ENCODE measurements at places on chromosomes 2 and 18. TPM values are rescaled to one million over a fixed set of nuclear protein-coding genes. Genes with fewer than 3 reads are reported as not detected.

The PDCD1 gene
- total RNA-seq: not detected

GRCh38 chr2:174682578-174683391 is 81.5 kb downstream of the CHRNA1 start:
- DNase-seq: peak; percentile 59

The SNTG2 gene
- total RNA-seq: not detected

GRCh38 chr2:138777996-138778395 is 2.2 kb downstream of the NXPH2 start:
- DNase-seq: peak; percentile 41

The SPATA3 gene
- total RNA-seq: not detected

The PID1 gene
- 13.0 TPM for total RNA-seq

DNA sequence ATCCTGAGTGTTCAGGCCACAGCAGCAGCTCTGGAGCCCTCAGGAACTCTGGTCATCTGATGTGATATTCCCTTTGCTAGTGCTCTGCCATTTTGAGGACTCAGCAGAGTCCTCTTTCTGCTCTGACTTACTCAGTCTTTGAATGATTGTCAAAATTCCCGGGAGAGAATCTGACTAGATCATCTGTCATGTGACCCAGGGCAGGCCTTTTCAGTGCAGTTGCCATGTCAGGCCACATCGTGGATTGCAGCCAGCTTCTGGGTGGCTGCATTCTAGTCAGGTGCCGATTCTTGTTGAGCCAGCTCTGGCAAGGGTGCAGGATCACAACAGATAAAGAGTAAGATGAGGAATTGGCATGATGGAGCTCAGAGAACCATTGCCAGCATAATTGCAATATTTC is 795.6 kb downstream of the CPS1 start:
- DNase-seq: no peak

The FER1L5 gene
- total RNA-seq: 0.98 TPM

The DNAJB2 gene
- 41.7 TPM for total RNA-seq

GRCh38 chr2:143399631-143400069 is 270.4 kb downstream of the ARHGAP15 start:
- no peak for DNase-seq

The NFE2L2 gene
- total RNA-seq: 121 TPM

GRCh38 chr2:161379740-161380139 is 36.4 kb upstream of the TBR1 start:
- no peak for DNase-seq

DNA sequence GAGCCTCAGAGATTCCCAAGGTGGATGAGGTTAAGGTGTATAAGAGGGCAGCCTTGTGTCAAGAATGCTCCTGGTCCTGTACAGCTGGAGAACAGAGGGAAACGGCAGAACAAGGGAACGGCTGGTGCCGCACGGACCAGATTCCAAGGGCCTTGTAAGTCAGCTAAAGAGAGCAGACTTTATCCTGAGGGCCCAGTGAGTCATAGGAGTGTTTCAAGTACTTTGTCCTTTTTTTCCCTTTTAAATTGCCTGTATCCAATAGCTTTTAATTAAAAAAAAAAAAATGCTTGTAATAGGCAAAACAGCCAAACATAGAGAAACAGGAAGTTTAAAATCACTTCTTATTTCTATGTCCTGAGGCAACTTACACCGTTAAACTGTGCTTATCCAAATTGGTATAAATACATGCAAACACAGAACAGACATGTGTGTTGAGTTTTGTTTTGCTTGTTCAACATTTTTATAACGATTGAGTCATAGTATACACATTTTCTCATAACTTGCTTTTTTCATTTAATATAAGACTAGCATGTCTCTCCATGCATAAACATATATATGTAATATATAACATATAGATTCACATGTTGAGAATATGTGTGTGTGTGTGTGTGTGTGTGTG is 42.1 kb upstream of the EVA1A start:
- DNase-seq: peak; percentile 72

DNA sequence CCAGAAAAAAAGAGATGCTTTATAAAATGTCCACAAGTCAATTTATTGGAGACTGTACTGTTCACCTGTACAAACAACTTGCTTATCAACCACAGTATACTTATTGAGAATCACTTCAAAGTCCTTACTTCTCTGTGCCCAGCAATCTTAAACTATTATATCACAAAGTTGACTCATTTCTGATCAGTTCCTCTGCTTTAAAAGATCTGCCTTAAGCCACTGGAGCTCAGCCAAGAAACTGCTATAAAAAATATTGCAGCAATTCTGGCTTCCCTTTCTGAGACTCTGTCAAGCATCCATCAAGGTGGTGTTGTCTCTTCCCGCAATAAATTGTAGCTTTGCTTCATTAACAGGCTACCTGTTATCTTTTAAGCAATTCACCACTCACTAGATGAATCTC is 375.2 kb upstream of the SPHKAP start:
- DNase-seq: peak; percentile 12

- DNase-seq: no peak
Measured at GRCh38 chr18:26317398-26317797, 91.2 kb downstream of the TAF4B start.

GRCh38 chr2:170461889-170462288 is 253.2 kb upstream of the SP5 start:
- DNase-seq: no peak

- no peak for DNase-seq
Measured at GRCh38 chr2:15944325-15945017, 4.1 kb downstream of the MYCN start.

The COL4A4 gene
- 1.1 TPM for total RNA-seq

DNA sequence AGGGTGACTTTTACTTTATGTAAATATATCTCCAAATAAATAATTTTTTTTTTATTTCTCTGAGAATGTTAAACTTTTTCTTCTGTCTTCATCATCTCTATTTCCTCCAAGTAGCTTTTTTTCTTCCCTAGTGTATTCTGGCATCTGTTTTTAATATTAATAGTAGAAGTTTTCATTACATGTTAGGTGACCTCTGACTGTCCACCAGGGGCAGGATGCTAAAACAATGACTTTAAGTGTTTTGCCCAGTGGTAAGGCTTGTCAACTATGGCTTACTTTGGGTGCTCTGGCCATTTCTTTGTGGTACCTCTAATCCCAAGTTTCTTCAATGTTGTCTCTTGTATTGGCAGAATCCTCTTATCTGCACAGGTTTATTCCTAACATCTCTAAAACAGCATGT is 127.1 kb downstream of the SRBD1 start:
- DNase-seq: peak; percentile 33

GRCh38 chr2:9143264-9143815 is 63.3 kb upstream of the ASAP2 start:
- no peak for DNase-seq

The LOXHD1 gene
- total RNA-seq: not detected

- DNase-seq: peak; percentile 34
Measured at GRCh38 chr2:189835855-189836558, 51.8 kb downstream of the PMS1 start.

- DNase-seq: no peak
Measured at GRCh38 chr2:168363347-168364092, 92.6 kb upstream of the CERS6 start.

- peak; percentile 21 for DNase-seq
Measured at GRCh38 chr2:219893541-219893940, 266.1 kb downstream of the SLC4A3 start.

- DNase-seq: no peak
Measured at GRCh38 chr2:186560254-186560653, 29.6 kb upstream of the ITGAV start.

- DNase-seq: peak; percentile 17
Measured at GRCh38 chr18:26073758-26074157, 16.7 kb downstream of the SS18 start.

- no peak for DNase-seq
Measured at GRCh38 chr2:95075440-95076132, 46.0 kb downstream of the MRPS5 start.

- DNase-seq: no peak
Measured at GRCh38 chr2:239381709-239382134, 19.1 kb downstream of the HDAC4 start.

The ASPRV1 gene
- total RNA-seq: not detected

The LYG1 gene
- 0.09 TPM for total RNA-seq

The KCNE4 gene
- total RNA-seq: 22.2 TPM

DNA sequence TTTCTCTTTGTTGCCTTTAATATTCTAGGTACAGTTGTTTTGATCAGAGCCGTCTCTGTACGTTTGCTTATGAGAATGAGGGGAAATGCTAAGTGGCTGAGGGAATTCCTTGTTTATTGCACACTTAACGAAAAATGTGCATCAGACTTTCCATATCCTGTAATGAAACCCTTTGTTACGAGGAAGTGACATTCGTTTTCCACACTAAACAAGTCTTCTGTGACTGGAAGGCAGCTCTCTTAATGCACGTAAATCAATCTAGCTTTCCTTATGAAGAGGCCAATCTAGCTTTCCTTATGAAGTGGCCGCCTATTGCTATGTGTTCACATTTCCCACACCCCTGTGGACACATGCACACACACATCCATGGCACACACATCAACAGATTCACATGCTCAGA is 186.2 kb downstream of the SNTG2 start:
- DNase-seq: no peak

The LYG2 gene
- total RNA-seq: not detected

DNA sequence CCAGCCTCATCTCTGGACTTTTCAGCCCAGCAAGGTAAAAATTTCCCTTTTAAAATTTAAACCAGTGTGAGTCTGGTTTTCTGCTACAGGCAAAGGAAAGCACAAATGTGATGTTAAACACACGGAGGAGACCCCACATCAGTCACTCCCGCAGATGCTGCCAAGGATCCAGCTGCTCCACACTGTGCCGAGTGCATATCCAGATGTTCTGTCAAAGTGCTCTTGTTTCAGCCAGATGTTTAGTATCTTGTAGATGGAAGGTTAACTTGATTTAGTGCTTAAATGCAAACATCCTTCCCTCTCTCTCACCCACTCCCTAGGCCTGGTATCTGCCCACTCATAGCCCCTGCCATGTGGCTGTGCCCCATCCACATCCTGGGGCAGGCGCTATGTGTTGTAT is 15.8 kb upstream of the ATOH8 start:
- peak; percentile 45 for DNase-seq

DNA sequence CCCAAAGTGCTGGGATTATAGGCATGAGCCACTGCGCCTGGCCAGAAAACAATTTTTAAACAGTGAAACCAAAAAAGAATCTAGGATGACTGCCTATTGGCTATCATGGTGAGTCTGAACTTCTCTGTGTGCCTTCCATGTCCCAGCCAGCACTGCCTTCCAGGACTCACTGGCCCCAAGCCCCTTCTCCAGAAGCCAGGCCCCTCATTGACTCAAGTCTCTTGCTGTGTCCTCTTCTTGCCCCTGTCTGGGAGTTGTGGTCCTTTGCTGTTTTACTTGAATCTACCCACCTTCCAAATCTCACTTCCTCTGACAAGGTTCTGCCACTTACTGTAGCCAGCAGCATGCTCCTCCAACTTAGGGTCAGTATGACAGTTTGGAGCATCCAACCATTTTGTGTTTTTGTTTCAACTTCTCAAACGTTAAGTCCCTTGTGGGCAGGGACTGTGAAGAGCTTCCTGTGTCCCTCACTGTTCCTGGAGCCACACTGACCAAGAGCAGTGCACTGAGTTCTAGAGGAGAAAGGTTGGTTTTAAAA is 41.7 kb downstream of the ST3GAL5 start:
- no peak for DNase-seq

The POTEI gene
- total RNA-seq: not detected

DNA sequence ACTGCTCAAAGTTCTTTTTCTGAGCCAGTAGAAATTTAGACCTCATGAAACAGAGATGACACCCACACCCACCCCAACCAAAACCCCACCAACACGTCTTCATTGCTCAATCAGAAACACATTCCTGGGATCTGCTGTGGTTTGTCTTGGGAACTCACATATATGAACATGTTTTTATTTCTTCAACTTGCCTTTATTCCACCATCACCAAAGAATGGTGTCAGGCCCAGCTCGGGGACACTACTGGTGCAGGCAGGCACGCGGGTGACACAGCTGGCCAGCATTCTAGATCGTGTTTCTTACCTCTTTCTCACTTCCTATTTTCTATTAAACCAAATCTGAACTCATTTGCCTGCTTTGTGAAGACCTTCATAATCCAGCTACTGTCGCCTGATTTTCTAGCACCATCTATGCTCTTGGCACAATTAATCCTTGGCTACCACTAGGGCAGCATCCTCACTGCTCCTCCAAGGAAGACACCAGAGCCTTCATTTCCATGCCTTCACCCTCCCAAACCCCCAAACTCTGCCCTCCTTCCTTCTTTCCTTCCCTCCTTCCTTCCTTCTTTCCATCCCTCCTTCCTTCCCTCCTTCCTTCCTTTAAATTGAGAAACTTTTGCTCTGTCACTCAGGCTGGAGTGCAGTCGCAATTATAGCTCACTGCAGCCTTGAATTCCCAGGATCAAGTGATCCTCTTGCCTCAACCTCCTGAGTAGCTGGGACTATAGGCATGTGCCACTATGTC is 157.1 kb downstream of the BCL2 start:
- DNase-seq: peak; percentile 55

- peak; percentile 41 for DNase-seq
Measured at GRCh38 chr2:173750353-173750801, 214.8 kb downstream of the SP3 start.

DNA sequence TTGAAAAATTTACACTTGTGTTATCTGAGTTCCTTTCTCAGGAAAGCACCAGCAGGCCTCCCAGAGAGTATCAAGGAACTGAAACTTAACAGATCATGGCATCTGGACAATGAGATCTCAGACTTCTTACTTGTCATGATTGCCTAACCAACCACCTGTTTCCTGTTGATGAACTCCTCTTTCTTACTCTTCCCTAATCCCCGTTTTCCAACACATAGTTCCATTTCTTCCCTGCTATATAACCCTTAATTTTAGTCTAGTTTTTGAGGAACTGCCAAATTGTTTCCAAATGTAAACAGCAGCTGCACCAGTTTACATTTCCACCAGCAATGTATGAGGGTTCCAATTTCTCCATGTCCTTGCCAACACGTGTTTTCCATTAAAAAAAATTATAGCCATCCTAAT is 6.1 kb upstream of the FAM171B start:
- no peak for DNase-seq

The CDKL4 gene
- 0.90 TPM for total RNA-seq

GRCh38 chr2:27489498-27490397 is at the start of gene IFT172:
Gene IFT172 (minus strand): TSS chr2:27489743. CDS start chr2:27489653, 90 bp downstream.
- peak; percentile 97 for DNase-seq

- DNase-seq: no peak
Measured at GRCh38 chr2:201883606-201884369, 77.5 kb downstream of the CDK15 start.

DNA sequence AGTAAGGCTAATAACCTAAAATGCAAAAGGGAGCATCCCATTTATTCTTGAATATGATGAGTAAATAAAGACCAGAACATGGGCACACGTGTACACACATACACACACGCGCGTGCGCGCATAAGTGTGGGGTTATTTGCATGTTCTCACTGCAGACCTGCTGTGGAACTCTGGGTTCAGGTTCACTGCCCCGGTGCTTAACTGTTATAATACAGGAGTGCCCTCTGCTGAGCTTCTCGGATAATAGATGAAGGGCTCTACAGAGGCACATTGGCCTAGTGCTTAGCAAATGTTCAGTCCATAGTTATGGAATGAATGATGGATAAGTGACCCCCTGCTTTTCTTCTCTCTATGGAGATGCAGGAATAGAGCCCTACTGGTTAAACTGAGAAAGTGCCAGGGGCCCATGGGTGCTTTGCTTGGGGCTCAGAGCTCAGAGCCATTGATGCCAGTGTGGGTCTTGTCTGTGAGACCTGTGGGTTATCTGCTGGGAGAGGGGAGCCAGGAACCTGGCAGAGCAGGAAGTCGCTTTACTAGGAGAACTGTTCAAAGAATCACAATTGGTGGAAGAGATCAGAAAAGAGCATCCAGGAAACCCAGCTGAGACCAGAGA is 3.6 kb upstream of the ARL4C start:
- DNase-seq: peak; percentile 79

The PCARE gene
- under 0.01 TPM for total RNA-seq

The IL1B gene
- not detected for total RNA-seq

All from fibroblast of the aortic adventitia (primary cell).